ENCODE measurements at places on chromosomes 1 and 21.

DNA sequence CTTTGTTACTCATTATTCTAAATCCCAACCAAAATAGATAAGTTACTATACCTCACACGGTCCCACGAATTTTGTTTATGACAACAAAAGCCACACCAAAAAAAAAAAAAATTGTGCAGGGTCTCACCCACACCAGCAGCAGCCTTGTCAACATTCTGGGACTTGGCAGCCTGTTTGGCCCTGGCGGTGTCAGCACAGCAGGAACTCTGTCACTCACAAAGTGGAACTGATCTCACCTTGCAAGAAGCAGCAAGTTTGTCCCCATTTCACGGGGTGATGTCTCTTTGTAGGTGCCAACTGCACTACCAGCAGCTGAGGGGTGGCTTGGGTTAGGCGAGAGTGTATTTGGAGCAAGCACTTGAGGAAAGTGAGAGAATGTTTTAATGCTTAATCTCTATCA lies 75.0 kb upstream of the CHRM3 start:
- no peak for DNase-seq

DNA sequence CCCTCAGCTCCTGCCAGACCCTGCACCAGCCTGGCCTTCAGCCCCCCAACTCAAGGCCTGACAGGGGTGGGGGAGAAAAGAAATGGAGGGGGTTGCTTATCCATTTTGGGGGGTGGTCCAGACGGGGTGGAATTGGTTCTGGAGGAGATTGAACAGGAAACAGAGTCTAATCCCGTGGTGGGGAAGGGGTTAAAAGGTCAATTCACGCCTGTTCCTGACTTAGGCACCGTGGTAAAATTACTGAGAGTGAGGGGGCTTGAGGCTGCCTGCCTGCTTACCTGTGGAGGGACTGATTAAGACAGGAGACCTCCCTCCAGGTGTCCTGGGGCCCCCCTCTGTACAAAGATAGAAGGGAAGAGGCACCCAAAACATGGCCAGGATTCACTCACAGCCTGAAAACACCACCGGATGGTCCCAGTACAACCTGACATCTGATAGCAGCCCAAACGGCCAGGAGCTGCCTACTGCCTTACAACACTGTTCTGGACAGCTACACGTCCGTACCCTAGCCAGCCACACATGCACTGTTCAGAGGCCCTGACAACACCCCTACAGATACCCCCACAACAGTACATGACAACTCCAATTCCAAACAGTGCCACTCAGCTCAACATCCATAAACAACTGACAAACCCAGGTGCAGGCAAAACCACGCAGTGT lies 31.8 kb downstream of the AHDC1 start:
- no peak for DNase-seq

- DNase-seq = no peak
These were observed 716.9 kb downstream of the ADGRL2 start for GRCh38 chr1:82517586-82517985.

- DNase-seq = no peak
These were observed 41.3 kb upstream of the PLA2G5 start for GRCh38 chr1:20028726-20029125.

- DNase-seq = no peak
These were observed 187.1 kb downstream of the NRIP1 start for GRCh38 chr21:14877581-14878228.

DNA sequence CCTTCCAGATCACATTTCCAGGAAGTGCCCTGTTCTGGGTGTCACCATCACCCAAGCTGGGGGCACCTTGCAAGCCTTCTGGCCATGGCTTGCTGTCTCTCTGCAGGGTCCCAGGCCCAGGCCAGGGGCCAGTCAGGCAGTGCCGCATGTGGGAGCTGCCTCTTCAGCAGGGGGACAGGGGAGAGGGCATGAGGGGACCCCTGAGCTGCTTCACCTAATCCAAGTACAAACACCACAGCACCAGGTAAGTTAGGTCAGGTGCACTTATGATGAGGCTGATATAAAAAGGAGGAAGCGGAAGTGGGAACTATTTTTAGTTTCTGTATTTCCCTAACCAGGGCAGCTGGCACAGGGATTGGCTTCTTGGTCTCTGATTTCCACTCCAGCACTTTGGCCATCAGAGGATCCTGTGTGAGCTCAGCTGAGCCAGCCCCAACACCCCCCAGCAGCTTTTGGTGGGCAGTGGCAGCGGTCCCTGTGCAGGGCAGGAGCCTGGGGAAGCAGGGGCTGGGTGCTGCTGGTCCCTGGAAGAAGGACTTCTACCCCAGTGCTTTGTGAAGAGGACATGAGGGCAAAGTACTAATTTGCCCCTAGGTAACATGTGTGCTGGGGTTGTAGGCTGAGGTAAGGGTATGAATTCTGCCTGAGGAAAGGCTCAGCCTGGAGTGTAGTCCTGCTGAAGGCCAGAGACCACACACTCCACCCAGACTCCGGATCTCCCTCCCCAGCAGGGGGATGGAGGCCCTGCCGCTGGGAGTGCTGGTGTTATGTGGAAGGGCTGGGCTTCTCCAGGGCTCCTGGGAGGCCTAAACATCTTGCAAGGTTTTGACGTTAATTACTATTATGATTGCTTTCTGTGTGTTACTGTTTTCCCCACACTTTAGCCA lies 3.3 kb upstream of the PCBP3 start:
- DNase-seq = no peak

DNA sequence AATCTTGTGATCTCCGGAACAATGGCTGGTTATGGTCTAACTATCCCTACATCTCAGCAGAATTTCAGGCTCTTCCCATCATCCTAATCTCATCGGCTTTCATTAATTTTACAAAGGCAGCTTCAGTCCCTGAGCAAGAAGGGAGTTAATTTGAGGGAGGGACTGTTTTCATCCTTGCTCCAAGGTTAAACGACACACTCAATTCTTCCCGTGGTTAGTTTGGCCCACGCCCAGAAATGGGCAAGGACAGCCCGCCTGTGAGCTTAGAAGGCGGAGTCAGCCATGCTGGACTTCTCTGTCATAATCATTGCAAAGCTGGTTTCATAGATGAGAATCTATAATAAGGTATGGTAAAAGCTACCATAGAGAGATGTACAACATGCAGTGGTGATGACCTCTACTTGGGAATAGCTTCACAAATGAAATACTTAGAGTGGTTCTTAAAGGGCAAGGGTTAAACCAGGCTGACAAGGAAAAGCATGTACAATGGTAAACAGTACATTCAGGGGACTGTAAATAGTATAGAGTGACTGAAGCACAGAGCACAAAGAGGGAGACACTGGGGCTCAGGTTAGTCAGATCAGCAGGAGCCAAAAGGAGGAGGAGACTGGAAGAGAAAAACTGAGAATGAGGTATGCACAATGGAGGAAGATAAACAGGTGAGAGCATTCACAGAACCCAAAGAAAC lies 108.8 kb downstream of the SMYD3 start:
- no peak for DNase-seq

GRCh38 chr21:16061194-16061593 lies 331.4 kb downstream of the USP25 start:
- no peak for DNase-seq

All from activated CD4-positive, CD25-positive, alpha-beta regulatory T cell (primary cell).